ENCODE measurements at places on chromosomes 11 and 22. TPM values are rescaled to one million over a fixed set of nuclear protein-coding genes. Genes with fewer than 3 reads are reported as not detected.

FAT3 gene
- 0.40 TPM for total RNA-seq

FAM111B gene
- total RNA-seq = 5.6 TPM

TRIM3 gene
- total RNA-seq = 12.8 TPM

GGTLC2 gene
- total RNA-seq = not detected

MAJIN gene
- not detected for total RNA-seq

OR52E8 gene
- total RNA-seq = not detected

FLRT1 gene
- total RNA-seq = 0.26 TPM

PAFAH1B2 gene
- 100 TPM for total RNA-seq

MS4A10 gene
- not detected for total RNA-seq

CDC42EP1 gene
- 58.1 TPM for total RNA-seq

RASL10A gene
- total RNA-seq = not detected

PDE3B gene
- total RNA-seq = 15.0 TPM

USH1C gene
- not detected for total RNA-seq

SGSM1 gene
- not detected for total RNA-seq

OR6A2 gene
- not detected for total RNA-seq

ABCC8 gene
- not detected for total RNA-seq

OR52I1 gene
- total RNA-seq = not detected

SAA2 gene
- total RNA-seq = not detected

HPX gene
- not detected for total RNA-seq

PRR33 gene
- total RNA-seq = not detected

DGCR8 gene
- total RNA-seq = 12.8 TPM

SLC6A5 gene
- not detected for total RNA-seq

SIAE gene
- 15.6 TPM for total RNA-seq

GPR83 gene
- not detected for total RNA-seq

OR8D4 gene
- not detected for total RNA-seq

ZC3H12C gene
- 20.3 TPM for total RNA-seq

TSPAN32 gene
- not detected for total RNA-seq
